Left ventricle myocardium superior (tissue), 1 donor: ENCODE measurements at places on chromosomes 3 and 15. TPM values are rescaled to one million over a fixed set of nuclear protein-coding genes. Genes with fewer than 3 reads are reported as not detected.

- no peak for DNase-seq
These were observed 323.3 kb downstream of the CTNNB1 start for GRCh38 chr3:41522612-41523011.

Gene IL5RA
- total RNA-seq: 0.17 TPM

DNA sequence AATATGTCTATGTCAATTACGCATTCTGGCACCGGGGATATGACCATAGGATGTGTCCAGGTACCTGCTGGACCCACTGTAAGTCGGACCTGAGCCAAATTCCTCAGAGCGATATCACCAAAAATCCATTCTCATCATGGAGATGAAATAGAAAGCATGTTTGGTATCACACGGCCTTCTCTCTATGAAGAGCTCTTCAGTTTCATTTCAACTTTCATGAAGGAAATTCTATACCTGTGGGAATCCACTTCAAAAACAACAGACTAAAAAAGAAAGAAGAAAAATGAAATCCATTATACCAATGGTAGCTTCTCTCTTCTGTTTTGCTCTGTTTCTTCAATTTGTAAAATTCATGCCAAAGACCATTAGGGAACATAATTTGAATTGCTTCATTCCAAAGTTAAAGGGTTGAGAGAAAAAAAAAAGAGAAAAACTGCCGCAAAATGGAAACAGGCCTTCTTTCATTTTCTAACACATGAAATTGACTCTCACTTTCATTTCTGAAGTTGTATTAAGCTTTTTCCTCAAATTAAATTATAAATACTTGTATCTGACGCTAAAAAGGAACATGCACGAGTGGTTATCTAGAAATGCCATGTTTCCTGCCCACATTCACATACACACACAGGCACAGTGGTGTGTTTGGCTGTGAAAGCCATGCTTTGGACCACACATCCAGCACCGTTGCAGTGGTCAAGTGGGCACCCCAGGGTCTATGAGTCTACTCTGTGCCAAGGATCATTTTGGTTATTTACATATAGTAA is 46.9 kb upstream of the DIPK2A start:
- no peak for DNase-seq

Gene PLA1A
- total RNA-seq: 1.3 TPM

DNA sequence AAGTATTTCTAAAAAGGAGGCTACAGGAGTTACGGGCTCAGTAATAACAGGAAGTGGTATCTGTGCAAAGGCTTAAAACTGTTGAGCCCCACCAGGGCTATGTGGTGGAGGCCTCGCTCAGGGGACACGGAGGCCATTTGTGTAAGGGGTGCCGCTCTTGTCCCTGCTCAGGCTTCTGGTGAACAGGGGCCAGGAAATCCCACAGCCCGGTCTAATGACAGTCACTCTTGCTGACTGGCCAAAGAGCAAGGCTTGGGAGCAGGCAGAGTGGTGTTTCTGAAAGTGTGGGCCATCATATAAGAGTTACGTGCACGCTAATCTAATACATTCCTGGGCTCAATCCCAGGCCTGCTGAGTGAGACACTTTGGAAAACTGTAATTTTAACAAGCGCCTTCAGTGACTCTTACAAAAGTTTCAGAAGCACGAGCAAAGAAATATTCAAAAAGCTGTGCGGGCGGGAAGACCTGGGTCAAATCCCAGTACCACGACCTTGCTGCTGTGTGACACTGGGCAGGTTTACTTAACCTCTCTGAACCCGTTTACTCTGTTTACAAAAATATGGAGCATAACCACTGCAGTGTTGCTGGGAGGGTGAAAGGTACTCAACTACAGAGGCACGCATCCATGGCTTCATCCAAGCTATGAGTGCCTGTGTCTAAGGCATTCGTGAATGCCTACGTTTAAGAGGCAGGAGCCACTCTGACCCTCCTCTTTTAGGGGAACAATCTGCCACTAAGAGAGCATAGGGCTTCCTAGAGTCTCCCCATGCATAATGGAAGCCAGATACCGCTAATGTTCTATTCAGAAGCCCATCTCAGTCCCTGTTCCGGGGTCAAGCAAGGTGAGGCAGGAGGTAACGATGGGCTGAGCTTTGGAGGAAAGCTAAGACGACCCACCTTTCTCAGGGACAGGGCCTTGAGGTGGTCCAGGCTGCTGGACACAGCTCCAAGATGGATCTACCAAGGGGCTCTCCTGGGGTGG is 2.0 kb downstream of the ATP10A start:
- no peak for DNase-seq

Gene DET1
- 7.6 TPM for total RNA-seq

DNA sequence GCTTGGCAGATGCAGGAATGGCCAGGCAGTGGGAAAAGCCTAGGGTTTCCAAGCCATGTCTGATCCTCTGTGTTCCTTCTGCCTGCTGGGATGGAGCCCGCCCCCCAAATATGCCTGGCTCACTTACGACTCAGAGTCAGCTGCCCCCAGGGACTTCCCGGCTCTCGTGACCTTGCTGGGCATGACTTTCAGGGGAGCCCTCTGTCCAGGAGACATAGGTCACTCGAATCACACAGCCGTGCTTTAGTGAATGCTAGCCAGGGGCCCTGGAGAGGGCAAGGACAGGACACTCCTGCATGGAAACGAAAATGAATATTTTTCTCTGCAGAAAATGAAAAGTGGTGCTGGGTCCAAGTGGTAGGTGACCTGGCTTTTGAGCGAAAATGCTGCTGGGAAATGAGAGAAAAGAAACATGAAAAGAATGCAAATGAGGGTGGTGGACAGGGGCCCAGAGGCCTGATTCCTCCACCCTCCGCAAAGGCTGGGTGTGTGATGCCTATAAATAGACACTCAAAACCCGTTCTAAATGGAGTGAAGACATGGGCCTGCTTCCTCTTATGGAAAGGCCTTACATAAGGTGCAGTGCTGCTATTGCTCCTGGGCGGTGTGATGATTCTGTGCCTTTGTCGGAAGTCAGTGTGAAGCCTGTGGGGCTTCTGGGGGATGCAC is 107.4 kb downstream of the APBA2 start:
- peak; percentile 33 for DNase-seq

- DNase-seq: no peak
These were observed 117.7 kb downstream of the DNAJB8 start for GRCh38 chr3:128348805-128349531.

Gene PRR23B
- not detected for total RNA-seq

GRCh38 chr3:120498556-120499346 is 48.0 kb upstream of the FSTL1 start:
- no peak for DNase-seq

Gene HGD
- total RNA-seq: not detected
